ENCODE measurements at places on chromosomes 11 and 22.

DNA sequence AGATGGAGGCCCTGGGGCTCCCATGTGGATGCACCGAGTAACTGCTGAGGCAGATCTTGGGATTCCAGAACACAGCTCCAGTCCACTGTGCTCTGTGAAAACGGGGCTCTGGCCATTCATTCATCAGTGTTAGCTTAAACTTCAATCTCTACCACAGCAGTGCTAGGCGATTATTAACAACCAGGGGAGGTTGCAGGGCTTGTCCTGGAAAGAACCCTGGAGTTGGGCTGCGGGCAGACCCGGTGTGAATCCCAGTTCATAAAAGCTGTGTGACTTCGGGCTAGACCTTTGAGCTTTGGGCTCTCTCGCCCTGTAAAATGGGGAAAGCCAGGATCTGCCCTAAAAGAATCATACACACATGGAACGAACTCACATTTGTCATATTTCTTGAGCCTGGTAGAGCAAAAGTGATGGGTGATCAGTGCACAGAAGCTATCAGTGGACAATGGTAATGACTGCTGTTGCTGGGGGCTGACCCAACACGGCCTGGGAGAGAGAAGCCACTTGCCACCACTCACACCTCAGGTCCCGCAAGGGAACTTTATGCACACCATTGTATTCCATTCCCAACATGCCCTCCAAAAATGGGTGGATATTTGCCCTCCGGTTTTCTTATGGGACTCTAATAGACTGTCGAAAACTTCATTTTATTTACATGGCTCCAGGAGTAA is 15.6 kb upstream of the CRYBB3 start:
- DNase-seq, result no peak

- no peak for DNase-seq
These were observed 7.8 kb downstream of the KCNA4 start for GRCh38 chr11:30009060-30009459.

DNA sequence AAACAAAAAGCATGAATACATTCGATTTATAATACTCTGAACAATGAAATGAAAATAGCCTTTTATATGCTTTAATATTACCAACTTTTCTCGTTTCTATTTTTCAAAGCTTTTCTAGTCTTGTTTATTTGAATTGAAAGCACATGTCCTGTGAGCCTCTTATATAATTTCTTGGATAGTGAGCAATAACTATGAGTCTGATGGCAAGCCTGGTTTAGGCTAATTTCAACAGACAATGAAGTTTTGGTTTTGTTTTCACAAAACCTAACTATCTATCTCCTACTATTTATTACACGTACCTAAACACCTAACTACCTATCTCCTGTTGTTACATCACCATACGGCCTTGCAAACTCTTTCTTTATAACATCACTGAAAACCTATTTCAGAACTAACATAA is 29.2 kb upstream of the CEP126 start:
- no peak for DNase-seq

- no peak for DNase-seq
These were observed 14.5 kb upstream of the PEX26 start for GRCh38 chr22:18063306-18063705.

GRCh38 chr11:73889019-73889418 is 12.2 kb downstream of the PAAF1 start:
- no peak for DNase-seq

DNA sequence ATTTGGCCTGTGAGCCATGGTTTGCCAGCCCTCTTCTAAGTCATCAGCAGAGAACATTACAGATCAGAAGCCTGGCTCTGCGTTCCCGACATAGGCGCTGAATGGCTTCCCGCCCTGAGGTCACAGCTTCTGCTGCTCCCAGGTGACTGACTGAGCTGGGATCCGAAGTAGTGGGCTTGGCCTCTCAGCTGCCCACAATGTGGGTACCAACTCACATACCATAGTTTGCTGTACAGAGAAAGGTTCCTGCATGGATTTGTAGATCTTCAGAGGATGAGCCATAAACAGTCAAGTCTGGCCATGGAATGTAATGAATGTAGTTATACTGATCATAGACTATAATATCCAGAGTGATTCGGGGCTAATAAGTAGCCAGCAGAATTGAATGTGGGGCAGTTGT is 42.6 kb downstream of the TEAD1 start:
- DNase-seq, result no peak

Data from AG04449 (cell line).